ENCODE measurements at places on chromosomes 1 and 21. TPM values are rescaled to one million over a fixed set of nuclear protein-coding genes. Genes with fewer than 3 reads are reported as not detected.

GRCh38 chr21:19553919-19554615, 1150.5 kb upstream of the TMPRSS15 start:
- H3K36me3 ChIP-seq: no peaks in the 10 kb centered on the region
- H3K27me3 ChIP-seq: no peaks in the 10 kb centered on the region
- no peaks in the 10 kb centered on the region for H3K4me1 ChIP-seq
- H3K27ac ChIP-seq: no peak overlapping the region
- no peak overlapping the region for H3K4me3 ChIP-seq

GRCh38 chr1:15153184-15153841, at the start of gene TMEM51:
TSS of gene TMEM51 (plus strand) at chr1:15153747. CDS start at chr1:15215088, 61,341 bp downstream.
- no peak within 1 kb of the TSS for H3K27ac ChIP-seq
- no peak for DNase-seq
- no peaks in the 10 kb centered on the region for H3K36me3 ChIP-seq
- H3K4me3 ChIP-seq: no peak within 1 kb of the TSS
- H3K27me3 ChIP-seq: peaks cover 69% of the 10 kb centered on the region

DNA sequence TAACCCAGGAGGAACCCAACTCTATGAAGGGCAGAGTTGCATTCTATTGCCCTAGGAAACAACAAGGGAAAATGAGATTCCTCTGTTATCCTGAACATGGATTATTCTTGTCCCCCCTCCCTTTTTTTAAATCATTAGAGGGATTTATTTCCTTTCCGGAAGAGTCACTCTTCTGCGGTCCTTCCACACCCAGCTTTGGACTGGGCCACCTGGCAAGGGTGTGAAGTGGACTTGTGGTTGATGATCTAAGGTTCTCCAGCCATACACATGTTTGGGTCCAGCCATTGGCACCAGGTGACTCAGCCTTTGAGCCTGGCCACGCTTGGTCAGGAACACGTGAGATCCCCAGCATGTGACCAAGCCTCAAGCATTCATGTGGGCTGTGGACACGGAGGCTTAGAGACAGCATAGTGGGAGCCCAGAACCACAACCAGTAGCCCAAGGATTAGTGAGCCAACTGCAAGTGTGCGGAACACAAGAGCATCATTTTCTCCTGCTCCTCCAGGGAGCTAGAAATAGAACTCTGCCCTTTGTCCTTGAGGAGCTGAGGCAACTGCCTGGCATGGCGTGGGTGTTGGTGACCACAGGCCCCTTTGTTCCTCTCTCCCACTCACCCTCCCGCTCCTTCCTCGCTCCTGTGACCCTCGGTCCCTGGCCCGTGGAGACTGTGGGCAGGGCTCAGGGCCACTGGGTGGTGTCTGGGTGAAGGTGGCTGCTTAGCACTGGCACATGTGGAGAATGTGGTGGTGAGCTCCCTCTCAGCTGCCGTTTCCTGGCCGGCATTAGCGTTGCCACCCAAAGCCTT, 50.1 kb downstream of the NENF start:
- H3K4me3 ChIP-seq: no peak overlapping the region
- peaks cover 22% of the 10 kb centered on the region for H3K27me3 ChIP-seq
- H3K4me1 ChIP-seq: peaks cover 9% of the 10 kb centered on the region
- H3K27ac ChIP-seq: no peak overlapping the region
- H3K36me3 ChIP-seq: no peaks in the 10 kb centered on the region
- DNase-seq: no peak

KCNK2 gene
- total RNA-seq: not detected

DNA sequence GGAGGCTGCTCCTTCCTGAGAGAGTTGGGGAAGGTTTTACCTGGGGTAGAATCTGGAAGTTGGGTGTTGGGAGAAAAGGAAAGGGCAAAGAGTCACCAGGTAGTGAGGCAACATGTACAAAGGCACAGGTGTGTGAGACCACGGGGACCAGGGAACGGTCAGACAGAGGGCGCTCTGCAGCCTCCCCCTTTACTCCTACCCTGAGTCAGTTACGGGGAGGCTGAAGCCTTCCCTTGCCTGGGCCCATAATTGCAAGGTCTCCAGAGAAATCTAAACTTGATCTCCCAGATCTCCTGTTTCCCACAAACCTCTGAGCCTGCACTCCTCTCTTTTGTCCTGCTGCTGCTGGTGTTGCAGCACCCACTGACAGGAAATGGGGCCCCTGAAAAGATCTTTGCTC, 22.0 kb downstream of the CCN1 start:
- no peaks in the 10 kb centered on the region for H3K36me3 ChIP-seq
- H3K27ac ChIP-seq: no peak overlapping the region
- DNase-seq: no peak
- H3K4me3 ChIP-seq: no peak overlapping the region
- no peaks in the 10 kb centered on the region for H3K27me3 ChIP-seq

GRCh38 chr21:45135868-45136267, 61.5 kb downstream of the ADARB1 start:
- DNase-seq: no peak
- no peak overlapping the region for H3K27ac ChIP-seq
- H3K36me3 ChIP-seq: no peaks in the 10 kb centered on the region
- H3K27me3 ChIP-seq: no peaks in the 10 kb centered on the region
- H3K4me1 ChIP-seq: peaks cover 7% of the 10 kb centered on the region
